ENCODE measurements at places on chromosomes 2 and 18.

- peaks cover 4% of the 10 kb centered on the region for H3K4me1 ChIP-seq
- H3K4me3 ChIP-seq = no peak overlapping the region
- H3K27me3 ChIP-seq = peaks cover 19% of the 10 kb centered on the region
- no peak overlapping the region for H3K27ac ChIP-seq
- H3K36me3 ChIP-seq = no peaks in the 10 kb centered on the region
- no peak for DNase-seq
Observed at GRCh38 chr18:23658285-23658684, 4.4 kb downstream of the ANKRD29 start.

GRCh38 chr2:190837420-190837819, 43.2 kb upstream of the GLS start:
- no peaks in the 10 kb centered on the region for H3K4me1 ChIP-seq
- H3K27me3 ChIP-seq = peaks cover 2% of the 10 kb centered on the region
- no peak for DNase-seq
- no peak overlapping the region for H3K27ac ChIP-seq
- no peaks in the 10 kb centered on the region for H3K36me3 ChIP-seq
- no peak overlapping the region for H3K4me3 ChIP-seq

DNA sequence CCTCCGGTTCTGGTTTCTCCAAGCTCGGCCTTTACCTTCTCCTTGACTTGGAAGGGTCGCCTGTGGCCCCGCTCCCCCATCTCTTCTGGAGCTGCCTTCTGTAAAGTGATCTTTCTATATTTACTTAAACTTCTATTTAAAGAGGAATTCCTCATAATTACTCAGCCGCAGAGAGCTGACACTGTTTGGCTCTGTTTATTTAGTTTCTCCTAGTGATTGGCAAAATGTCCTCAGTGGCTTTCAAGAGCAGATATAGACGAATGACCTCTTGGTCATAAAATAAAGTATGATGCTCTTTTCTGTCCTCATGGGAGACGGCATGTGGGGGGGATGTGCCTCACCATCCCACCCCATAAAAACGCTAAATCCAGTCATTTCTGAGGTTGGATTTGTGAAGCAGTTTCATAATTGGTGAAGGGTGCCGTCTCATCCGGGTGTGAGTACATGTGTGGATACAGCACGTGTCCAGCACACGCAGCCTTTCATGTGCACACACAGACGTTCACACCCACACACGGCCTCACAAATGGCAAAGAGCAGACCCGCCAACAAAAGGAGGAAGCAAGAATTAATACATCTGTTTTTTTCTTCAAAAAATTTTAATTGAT, 43.4 kb upstream of the SMAD7 start:
- DNase-seq = no peak
- no peaks in the 10 kb centered on the region for H3K36me3 ChIP-seq
- H3K27me3 ChIP-seq = no peaks in the 10 kb centered on the region
- H3K27ac ChIP-seq = peak overlapping the region; percentile 39
- no peak overlapping the region for H3K4me3 ChIP-seq

DNA sequence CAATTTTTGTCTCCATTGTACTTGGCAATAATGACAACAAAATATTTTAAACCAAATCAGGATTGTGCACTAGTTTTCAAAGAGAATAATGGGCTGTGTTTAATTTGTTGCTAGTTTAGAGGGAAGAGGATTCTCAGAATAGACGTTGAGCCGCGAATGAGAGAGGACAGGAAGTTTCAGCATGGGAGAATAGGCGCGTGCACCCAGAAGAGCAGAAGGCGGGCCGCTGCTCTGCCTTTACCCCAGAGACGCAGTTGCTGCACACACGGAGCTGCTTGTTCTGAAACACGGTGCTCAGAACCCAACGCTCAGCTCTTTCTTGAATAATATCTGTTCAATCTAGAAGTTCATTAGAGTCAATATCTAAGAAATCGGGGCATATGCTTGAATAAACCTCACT, 223.4 kb downstream of the MYT1L start:
- H3K4me3 ChIP-seq = no peak overlapping the region
- DNase-seq = no peak
- peaks cover 12% of the 10 kb centered on the region for H3K27me3 ChIP-seq
- H3K27ac ChIP-seq = no peak overlapping the region
- no peaks in the 10 kb centered on the region for H3K4me1 ChIP-seq
